ENCODE measurements at places on chromosomes 2 and 18. TPM values are rescaled to one million over a fixed set of nuclear protein-coding genes. Genes with fewer than 3 reads are reported as not detected.

DNA sequence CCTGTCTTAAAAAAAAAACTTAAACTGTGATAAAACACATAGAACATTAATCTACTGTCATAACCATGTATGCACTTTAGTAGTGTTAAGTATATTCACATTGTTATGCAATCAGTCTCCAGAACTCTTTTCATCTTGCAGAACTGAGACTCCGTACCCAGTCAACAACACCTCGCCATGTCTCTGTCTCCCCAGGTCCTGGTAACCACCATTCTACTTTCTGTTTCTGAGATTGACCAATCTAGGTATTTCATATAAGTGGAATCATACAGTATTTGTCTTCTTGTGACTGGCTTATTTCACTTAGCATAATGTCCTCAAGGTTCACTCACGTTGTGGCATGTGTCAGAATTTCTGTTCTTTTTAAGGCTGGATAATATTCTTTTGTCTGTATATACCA, 290.8 kb upstream of the CXCR4 start:
- no peak for DNase-seq
- no peak overlapping the region for H3K4me3 ChIP-seq
- no peaks in the 10 kb centered on the region for H3K36me3 ChIP-seq
- H3K27me3 ChIP-seq: no peaks in the 10 kb centered on the region
- H3K27ac ChIP-seq: no peak overlapping the region

- H3K4me1 ChIP-seq: peaks cover 20% of the 10 kb centered on the region
- H3K27me3 ChIP-seq: no peaks in the 10 kb centered on the region
- H3K4me3 ChIP-seq: no peak overlapping the region
- H3K27ac ChIP-seq: no peak overlapping the region
These were observed 3.3 kb downstream of the G6PC2 start for GRCh38 chr2:168904358-168904757.

- DNase-seq: no peak
- 0 out of 2 replicates have a peak, but pooled peaks cover 2% of the 10 kb centered on the region for H3K4me1 ChIP-seq
- no peaks in the 10 kb centered on the region for H3K36me3 ChIP-seq
- H3K4me3 ChIP-seq: no peak overlapping the region
- no peak overlapping the region for H3K27ac ChIP-seq
These were observed 20.4 kb downstream of the FAM178B start for GRCh38 chr2:96965781-96966514.

GRCh38 chr2:220756653-220757052, 815.5 kb downstream of the EPHA4 start:
- no peaks in the 10 kb centered on the region for H3K27me3 ChIP-seq
- H3K27ac ChIP-seq: no peak overlapping the region
- H3K36me3 ChIP-seq: no peaks in the 10 kb centered on the region
- no peak for DNase-seq
- H3K4me3 ChIP-seq: no peak overlapping the region

GRCh38 chr2:69581774-69582581, 61.6 kb downstream of the AAK1 start:
- DNase-seq: no peak
- no peaks in the 10 kb centered on the region for H3K27me3 ChIP-seq

DNA sequence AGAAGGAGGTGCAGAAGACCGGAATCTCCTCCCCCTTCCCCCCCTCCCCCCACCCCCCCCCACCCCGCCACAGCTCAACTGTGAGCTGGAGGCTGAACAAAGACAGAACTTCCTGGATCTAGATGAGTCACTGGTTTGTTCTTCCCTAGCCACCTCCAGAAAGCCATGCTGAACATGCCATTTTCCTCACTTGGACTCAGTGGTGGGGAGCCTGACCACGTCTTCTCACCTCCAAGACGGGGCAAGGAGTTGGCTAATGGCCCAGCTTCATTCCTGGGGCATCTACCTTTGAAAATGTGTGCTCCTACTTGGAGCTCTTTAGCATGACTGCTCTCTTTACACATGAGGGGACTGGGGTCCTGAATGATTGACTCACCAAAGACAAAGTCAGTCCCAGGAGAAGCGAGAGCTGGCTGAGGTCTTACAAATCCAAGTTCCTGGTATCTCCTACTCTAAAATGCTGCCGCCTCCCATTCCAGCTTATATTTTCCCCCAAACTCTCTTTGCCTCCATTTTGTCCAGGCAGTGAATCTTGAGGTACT, 22.6 kb upstream of the FZD5 start:
- H3K27ac ChIP-seq: no peak overlapping the region
- no peak for DNase-seq
- H3K4me1 ChIP-seq: peaks cover 4% of the 10 kb centered on the region
- H3K4me3 ChIP-seq: no peak overlapping the region

DNA sequence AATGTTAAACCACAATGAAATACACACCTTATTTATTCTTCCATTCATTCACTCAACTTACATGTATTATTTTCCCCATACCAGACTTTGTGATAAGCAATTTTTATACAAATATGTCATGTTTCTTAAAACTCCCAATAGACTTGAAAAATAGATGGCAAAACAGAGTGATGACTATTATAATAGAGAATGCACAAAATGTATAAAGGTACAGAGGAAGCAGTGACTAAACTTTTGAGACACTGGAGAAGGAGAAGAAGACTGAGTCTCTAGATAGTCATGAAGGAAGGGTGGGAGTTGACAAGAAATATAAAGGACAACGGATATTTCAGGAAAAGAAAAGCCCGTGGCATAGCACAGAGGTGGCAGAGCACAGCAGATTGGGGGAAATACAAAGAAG, 198.1 kb upstream of the SLC39A10 start:
- no peaks in the 10 kb centered on the region for H3K4me1 ChIP-seq
- no peak overlapping the region for H3K27ac ChIP-seq
- no peaks in the 10 kb centered on the region for H3K36me3 ChIP-seq
- H3K4me3 ChIP-seq: no peak overlapping the region

DNA sequence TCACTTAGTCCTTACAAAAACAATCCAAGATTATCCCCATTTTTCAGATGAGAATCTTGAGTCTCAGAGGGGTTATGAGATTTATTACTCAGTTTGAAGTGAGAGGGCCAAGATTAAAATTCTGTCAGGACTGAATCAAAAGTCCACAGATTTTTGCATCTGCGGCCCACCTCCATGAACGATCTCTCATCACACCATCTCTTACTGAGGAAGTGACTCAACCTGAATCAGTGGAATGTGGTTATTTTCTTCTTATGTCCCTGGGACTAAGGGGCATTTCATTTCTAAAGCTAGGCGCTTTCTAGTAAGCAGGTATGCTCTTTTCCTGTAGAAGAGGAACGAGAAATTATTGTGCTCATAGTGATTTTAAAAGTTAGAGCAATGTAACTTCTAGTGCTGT, 360.3 kb upstream of the SPHKAP start:
- no peak overlapping the region for H3K27ac ChIP-seq
- no peak overlapping the region for H3K4me3 ChIP-seq
- no peaks in the 10 kb centered on the region for H3K27me3 ChIP-seq
- no peaks in the 10 kb centered on the region for H3K36me3 ChIP-seq
- DNase-seq: no peak

- H3K4me3 ChIP-seq: no peak overlapping the region
- no peak for DNase-seq
- H3K27me3 ChIP-seq: no peaks in the 10 kb centered on the region
- no peaks in the 10 kb centered on the region for H3K36me3 ChIP-seq
- no peak overlapping the region for H3K27ac ChIP-seq
- H3K4me1 ChIP-seq: no peaks in the 10 kb centered on the region
These were observed 43.1 kb upstream of the GALNT3 start for GRCh38 chr2:165837122-165837521.

DNA sequence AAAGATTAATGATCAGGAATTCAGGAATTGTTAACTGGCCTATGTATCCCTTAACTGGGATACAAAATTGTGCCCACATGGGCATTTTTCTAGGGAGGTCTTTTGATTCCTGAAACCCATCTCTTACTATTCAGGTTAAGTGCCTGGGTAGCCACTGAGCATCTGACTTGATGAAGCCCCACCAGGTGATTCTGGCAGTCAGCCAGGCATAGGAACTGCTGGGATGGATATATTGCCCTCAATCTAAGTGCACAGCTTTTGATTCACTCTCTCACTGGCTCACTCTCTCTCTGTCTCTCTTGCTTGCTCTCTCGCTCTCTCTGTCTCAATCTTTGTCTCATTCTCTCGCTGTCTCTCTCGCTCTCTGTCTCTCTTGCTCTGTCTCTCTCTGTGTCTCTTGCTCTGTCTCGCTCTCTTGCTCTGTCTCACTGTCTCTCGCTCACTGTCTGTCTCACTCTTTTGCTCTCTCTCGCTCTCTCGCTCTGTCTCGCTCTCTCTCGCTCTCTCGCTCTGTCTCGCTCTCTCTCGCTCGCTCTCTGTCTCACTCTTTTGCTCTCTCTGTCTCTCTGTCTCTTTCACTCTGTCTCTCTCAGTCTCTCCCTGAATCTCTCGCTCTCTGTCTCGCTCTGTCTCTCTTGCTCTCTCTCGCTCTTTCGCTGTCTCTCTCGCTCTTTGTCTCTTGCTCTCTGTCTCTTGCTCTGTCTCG, 22.3 kb downstream of the INPP1 start:
- no peaks in the 10 kb centered on the region for H3K27me3 ChIP-seq
- no peak overlapping the region for H3K4me3 ChIP-seq
- H3K36me3 ChIP-seq: no peaks in the 10 kb centered on the region
- no peak for DNase-seq

GRCh38 chr2:235957251-235957650, 210.9 kb downstream of the GBX2 start:
- H3K27ac ChIP-seq: no peak overlapping the region
- H3K27me3 ChIP-seq: no peaks in the 10 kb centered on the region
- H3K4me3 ChIP-seq: no peak overlapping the region
- H3K36me3 ChIP-seq: no peaks in the 10 kb centered on the region

GDF7 gene
- total RNA-seq: 0.06 TPM

BMPR2 gene
- 19.8 TPM for total RNA-seq

PFN4 gene
- total RNA-seq: not detected

DYNC2LI1 gene
- total RNA-seq: 7.6 TPM

DCC gene
- total RNA-seq: 1.4 TPM

PLCL1 gene
- not detected for total RNA-seq

MRO gene
- total RNA-seq: 0.67 TPM

Measured in H1 (cell line).